Central memory CD8-positive, alpha-beta T cell (primary cell): ENCODE measurements at places on chromosomes 3 and 15.

- no peak for DNase-seq
These were observed 547.8 kb upstream of the EPHA6 start for GRCh38 chr3:96266395-96267190.

DNA sequence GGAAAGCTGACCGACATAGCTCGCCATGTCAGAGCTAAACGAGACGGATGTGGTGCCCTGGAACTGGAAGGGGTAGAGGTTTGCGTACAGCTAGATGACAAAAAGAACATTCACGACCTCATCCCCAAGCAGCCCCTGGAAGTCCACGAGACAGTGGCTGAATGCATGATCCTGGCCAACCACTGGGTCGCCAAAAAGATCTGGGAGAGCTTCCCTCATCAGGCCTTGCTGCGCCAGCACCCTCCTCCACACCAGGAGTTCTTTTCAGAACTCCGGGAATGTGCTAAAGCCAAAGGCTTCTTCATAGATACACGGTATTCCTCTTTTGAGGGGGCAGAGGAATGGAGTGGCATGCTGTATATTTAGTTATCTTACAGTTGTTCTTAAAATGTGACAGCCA lies 30.4 kb downstream of the TIPIN start:
- no peak for DNase-seq

GRCh38 chr3:147410526-147411237 lies 1.5 kb downstream of the ZIC1 start:
- no peak for DNase-seq

GRCh38 chr15:66039117-66039871 lies 170.0 kb downstream of the RAB11A start:
- no peak for DNase-seq

DNA sequence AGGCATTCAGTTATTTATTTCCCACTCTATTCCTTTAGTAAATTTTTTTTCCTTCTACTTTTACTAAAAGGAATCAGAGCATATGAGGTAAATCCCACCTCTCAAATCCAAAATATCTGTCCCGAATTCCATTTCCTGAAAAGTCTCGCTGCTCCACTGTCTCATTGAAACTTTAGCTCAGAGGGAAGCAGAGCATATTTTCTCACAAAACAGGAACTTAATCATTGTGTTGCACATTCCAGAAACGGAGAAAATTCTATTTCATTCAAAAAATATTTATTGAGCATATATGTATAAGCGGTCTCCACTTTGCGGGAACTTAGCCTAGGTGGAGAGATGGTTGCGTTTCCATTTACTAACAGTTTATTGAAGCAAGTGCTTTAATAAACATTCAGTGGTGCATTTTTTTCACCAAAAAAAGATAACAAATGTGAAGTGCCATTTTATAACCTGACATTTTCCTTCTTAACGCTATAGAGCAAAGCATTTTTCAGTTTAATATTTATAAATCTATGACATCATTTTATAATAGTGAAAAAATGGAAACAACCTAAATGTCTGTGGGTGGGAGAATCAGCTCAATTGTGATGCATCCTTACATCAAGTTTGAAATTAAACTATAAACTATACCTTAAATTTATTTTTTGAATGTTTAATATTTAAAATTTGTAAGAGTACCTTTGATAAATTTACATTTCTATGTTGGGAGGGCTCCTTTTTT lies 67.2 kb upstream of the CSTA start:
- no peak for DNase-seq

- no peak for DNase-seq
These were observed 402.9 kb downstream of the TBL1XR1 start for GRCh38 chr3:176794406-176794805.

- DNase-seq, result no peak
These were observed 106.2 kb downstream of the TMCO5A start for GRCh38 chr15:38040615-38041014.

- no peak for DNase-seq
These were observed 137.8 kb downstream of the CADPS start for GRCh38 chr3:62737449-62737848.

- DNase-seq, result no peak
These were observed 267.3 kb downstream of the RORA start for GRCh38 chr15:60961541-60962485.

DNA sequence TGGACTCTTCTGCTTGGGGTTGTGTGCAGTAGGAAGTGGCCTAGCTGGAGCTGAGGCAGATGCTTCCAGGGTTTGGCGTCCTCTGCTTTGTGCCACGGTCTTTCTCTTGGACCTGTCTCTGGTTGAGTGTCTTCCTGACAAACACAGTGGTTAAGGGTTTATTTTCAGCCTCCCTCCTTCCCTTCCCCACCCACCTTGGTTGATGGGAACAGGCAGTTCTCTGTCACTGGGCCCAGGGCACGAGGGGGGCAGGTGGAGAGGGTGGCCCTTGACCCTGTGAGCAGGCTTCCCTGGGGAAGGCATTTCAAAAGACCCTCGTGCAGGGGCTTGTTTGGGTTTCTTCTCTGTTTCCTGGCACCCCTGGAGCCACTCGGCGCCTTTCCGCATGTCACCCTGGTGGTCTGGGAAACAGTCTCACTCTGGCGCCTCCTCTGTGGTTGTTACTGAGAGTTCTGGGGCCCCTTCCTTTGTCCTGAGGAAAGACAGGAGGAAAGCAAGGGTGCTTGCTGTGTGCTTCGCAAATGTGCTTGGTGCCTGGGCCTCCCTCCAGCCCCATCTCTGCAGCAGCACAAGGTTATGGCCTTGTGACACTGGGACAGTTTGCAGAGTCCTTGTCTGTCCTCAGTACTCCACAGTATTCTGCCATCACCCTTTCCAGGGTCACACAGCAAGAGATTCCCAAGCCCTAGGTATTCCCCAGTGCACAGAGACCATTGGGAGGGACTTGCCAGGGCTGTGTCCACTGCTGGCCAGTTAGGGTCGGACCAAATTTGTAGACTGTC lies 10.3 kb upstream of the STAB1 start:
- no peak for DNase-seq

GRCh38 chr3:41972802-41973201 lies 10.9 kb upstream of the ULK4 start:
- no peak for DNase-seq

- DNase-seq, result no peak
These were observed 6.3 kb upstream of the ANPEP start for GRCh38 chr15:89820666-89821611.

DNA sequence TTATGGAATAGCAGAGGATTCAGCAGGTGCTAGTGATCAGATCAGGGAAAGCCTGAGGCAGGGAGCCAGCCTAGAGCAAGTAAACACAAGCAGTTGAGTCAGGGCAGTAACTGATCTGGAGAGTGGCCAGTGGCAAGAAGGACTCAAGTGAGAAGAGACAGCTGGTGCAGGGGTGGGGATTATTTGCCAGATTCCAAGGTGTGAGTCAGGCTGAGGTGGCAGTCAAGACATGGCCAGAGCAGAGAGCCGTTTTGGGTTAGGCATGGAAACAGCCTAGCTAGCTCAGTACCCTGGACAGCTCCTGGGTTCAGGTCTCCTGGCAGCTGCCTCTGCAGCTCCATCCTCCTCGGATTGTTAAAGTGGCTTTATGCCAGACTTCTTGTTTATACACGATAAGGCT lies 281.9 kb upstream of the ONECUT1 start:
- DNase-seq, result no peak

DNA sequence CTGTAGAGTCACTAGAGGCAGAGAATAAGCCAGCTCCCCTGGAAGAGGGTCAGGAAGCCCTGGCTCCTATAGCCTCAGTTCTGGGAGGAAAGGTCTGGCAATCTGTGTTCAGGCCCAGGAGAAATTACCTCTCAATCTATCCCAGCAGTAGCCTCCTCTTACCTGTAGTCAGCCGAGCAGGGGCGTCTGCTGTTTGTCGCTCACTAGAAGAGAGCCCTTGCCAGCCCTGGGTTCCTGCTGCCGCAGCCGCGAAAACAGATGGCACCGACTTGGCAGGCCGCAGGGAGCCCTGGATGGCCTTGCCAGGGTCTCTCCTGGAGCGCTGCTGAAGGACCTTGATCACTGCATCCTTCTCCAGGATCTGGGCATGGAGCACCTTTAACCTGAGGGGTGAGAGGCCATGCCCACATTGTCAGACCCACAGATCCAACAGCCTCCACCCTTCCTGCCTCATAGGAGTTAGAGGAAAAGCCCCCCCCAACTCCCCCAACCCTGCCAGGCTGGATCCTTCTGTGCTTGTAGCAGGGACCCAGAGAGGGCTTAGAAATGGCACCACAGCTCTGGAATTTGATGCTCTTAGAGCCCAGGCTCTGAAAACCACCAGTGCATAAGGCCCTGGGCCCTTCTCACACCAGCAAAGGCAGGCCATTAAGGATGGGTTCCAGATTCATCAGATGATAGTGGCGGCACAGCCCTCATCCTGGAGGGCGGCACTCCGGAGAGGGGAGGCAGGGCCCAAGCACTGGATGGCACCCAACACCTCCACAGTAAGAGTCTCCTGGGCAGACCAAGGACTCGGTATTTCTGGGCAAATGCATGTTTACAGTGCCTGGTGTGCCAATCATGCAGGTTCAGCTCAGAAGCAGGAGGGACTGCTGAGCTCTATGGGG lies 14.9 kb downstream of the AMOTL2 start:
- DNase-seq, result no peak

DNA sequence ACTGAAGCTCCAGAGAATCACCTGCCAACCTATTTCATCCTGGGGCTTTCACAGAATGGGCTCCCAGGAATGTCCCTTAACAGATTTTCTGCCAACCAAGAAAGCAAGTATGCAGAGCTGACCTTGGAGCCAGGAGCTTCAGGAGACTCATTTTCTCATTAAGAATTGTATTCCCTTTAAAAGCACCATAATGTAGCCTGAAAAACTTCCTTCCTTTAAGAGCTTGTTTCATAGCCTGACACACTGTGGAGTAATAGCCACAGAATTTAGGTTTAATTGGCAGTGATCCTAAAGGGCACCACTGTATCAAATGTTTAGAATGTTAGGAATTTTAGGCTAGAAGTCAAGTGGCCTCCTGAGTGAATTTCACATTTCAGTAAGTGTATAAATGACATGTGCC lies 309.8 kb downstream of the GBE1 start:
- no peak for DNase-seq

- no peak for DNase-seq
These were observed 36.5 kb downstream of the GMNC start for GRCh38 chr3:190826018-190826417.
